ENCODE measurements at places on chromosomes 13 and 19.
A peak's percentile ranks its signal among the peaks of the same experiment; 100 is the strongest.

- no peak for DNase-seq
Observed at GRCh38 chr13:79427883-79428282, 21.8 kb upstream of the RBM26 start.

GRCh38 chr13:45295536-45295935, 45.4 kb downstream of the TPT1 start:
- DNase-seq: peak; percentile 3

GRCh38 chr13:39607876-39608275, 4.9 kb upstream of the LHFPL6 start:
- no peak for DNase-seq

DNA sequence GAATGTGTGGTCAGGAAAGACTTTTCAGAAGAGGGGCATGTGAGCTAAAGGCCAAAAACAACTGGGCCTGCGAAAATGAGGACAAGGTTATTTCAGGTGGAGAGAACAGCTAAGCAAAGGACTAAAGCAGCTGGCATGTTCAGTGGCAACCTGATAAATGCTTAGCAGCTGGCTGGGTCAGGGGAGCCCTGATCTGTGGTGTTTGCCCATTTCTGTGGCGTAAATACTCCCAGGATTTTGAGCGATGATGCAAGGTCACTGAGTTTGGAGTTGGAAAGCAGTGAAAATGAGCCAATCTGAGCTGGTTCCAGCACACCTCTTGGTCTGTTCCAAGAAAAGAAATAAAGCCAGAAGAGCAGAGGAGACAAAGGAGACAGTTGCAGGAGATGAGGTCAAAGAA, 704.3 kb downstream of the UQCRFS1 start:
- DNase-seq: no peak

DNA sequence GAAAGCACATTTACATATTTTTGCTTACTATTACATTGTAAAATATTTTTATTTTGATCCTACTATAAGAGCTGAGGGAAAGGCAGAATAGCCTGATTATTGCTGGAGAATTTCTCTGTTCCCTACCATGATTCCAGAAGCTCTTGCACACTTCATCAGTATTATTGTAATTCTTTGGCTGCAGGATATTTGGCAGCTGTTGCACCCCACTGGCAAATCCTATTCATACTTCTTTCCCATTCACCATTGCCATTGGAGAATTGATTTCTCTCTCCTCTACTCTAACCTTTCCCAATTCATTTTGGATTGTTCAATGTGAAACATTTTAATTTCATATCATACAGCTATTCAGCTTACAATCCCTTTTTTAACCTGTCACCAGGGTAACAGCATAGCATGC, 238.0 kb downstream of the GGACT start:
- no peak for DNase-seq

GRCh38 chr13:110911880-110912279, 3.0 kb downstream of the ANKRD10 start:
- no peak for DNase-seq

- peak; percentile 16 for DNase-seq
Observed at GRCh38 chr19:39212375-39212742, 8.3 kb upstream of the SYCN start.

DNA sequence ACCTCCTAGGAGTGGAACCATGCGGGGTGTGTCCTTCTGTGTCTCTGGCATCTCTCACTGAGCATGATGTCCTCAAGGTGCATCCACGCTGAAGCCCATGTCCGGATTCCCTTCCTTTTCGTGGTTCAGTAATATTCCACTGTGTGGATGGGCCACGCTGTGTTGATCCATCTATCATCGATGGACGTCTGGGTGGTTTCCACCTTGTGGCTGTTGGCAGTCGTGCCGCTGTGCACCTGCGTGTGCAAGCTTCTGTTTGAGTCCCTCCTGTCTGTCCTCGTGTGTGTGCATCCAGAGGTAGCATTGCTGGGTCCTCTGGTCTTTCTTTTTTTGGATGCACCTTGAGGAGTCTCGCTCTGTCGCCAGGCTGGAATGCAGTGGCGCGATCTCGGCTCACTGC, 11.2 kb upstream of the GNA15 start:
- DNase-seq: no peak

DNA sequence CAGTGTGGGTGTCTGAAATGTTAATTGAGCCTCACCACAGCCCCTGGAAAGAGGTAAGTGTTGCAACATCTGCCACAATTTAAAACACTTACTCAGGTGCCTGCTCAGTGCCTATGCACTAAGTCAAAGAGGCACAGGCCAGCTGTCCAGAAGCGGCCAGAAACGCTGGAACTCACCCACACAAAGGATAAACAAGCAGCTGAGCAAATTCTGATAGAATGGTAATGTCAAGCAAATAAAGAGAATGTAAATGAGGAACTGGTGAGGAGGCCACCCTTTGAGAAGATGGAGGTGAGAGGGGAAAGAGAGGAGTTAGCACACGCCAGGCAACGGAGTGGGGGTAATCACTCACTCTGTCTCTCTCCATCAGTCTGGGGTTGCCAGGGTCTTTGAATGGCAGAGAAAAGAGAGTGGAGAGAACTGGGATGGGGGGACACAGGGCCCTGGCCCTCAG, 67.7 kb upstream of the SERP2 start:
- no peak for DNase-seq

- no peak for DNase-seq
Observed at GRCh38 chr13:29914581-29914980, 64.2 kb upstream of the UBL3 start.

- peak; percentile 57 for DNase-seq
Observed at GRCh38 chr13:27406178-27406939, 18.1 kb upstream of the GTF3A start.

DNA sequence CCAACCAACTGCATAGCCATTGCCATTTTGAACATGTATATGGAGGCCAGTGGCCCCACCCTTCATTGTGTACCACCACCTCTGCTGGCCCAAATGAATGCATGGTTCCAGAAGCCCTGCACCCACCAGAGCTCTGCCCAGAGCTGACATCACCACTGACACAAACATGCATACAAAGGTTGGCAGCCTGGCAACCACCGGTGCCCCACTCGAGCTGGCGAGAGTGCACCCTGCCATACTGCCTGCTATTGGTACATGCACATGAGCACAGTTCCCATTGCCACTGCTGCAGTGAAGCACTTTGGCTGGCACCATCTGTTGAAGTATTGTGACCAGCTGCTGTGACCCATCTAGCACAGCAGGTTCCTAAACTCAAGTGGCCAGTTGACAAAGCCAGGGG, 1564.9 kb downstream of the OLFM4 start:
- DNase-seq: no peak

DNA sequence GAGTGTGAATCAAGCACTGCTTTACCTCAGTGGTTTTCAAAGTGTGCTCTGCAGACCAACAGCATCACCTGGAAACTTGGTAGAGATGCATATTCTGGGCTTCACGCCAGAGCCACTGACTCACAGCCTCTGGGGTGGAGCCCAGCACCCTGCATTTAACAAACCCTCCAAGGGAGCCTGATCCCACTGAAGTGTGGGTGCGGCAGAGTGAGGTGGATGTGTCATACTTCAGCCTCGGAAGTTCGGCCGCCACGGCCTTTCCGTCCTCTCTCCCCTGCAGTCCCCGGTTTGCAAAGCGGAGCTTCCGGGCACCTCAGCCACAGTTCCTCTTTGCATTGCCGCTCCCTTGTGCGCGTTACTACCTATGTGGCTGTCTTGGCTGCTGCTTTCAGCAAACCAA, 33.3 kb upstream of the MICU2 start:
- DNase-seq: no peak

DNA sequence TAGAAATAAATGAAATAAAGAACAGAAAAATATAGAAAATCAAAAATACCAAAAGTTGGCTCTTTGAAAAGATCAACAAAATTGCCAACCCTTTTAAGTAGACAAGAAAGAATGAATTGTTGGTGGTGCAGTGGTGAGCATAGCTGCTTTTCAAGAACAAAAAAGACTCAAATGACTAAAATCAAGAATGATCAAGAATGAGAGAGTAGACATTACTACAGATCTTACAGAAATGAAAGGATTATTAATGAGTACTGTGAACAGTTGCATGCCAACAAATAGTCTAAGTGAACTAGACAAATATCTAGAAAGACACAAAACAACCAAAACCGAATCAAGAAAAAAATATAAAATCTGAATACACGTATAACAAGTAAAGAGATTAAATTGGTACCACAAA, 53.9 kb downstream of the FNDC3A start:
- no peak for DNase-seq

GRCh38 chr19:52307275-52307674, 10.3 kb downstream of the ZNF480 start:
- no peak for DNase-seq

- no peak for DNase-seq
Observed at GRCh38 chr13:59408738-59409137, 755.0 kb downstream of the DIAPH3 start.

DNA sequence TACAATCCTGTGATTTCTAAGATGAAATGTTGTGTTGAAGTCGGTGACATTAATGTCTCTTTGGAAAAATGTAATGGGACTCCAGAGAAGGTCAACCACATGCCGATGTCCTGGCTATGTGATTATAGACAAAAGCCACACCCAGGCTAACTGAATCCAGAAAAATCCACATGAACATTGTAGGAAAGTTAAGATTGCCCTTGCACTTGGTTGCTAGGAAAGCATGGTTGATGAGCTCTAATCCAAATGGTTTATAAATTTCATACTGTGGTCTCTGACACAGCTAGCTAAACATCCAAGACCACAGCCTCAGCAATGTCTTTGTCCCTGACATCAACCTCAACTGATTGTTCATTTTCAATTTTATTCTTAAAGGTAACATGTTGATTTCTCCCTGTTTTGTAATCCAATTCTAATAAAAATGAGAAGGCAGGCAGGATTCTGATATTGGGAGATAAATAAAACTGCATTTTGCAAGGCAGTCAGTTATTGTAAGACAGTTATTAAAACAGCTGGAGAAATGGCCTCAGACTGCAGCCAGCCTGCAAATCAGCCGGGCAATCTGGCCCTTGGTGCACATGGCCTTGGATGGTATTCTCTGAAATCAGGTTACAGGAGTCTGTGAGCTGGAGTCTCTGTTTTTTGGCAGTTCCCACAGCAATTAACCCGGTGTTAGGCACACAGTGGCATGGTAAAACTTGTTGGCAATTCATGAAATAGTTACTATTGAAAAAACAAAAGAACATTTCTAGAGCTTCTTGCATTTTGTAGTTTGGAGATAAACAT, 93.9 kb downstream of the STARD13 start:
- DNase-seq: no peak

- no peak for DNase-seq
Observed at GRCh38 chr13:34347784-34348573, 530.0 kb downstream of the RFC3 start.

DNA sequence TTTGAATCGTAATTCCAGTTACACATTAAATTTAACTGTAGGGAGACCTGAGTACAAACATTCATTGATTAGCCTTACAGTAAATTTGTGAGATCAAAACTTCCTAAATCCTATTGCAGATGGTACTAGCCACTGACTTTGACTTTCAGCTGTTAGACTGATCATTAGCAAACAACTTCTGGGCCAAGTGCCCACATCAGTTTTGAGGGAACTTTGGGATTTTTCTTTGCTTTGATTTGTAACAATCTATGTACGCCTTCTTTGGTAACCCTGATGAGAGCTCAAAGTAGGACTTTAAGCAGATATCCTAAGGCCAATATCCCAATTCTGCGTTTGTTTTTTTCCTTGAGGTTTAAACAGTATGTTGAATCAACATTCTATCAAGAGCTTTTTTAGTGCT, 131.5 kb downstream of the DLEU7 start:
- no peak for DNase-seq

DNA sequence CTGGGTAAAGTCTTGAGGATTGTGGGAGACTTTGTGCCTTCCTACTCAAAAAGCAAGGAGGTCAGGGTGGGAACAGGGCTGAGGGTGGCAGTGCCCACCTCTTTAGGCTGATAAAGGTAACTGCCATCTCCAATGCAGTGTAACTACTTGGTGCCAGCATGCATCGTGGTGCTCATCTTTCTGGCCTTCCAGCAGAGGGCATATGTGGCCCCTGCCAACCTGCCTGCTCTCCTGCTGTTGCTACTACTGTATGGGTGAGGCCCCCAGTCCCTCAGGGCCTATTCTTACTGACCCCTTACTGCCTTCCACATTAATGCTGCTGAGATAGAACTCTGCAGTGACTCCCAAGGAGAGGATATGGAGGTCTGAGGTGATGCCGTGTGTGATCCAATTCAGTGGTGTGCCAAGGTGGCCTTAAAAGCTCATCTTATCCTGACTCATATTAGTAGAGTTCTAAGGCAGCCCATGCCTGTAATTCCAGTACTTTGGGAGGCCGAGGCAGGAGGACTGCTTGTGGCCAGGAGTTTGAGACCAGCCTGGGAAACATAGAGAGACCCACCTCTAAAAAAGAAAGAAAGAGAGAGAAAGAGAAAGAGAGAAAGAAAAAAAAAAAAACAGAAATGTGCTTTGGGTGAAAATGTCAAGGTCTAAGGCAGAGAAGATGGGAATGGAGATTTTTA, 9.7 kb upstream of the ARHGAP45 start:
- DNase-seq: peak; percentile 78

GRCh38 chr19:7926021-7926726, at the start of gene CTXN1:
TSS of gene CTXN1 (minus strand) at chr19:7926135. CDS start at chr19:7925538, 597 bp downstream.
- DNase-seq: peak; percentile 81

DNA sequence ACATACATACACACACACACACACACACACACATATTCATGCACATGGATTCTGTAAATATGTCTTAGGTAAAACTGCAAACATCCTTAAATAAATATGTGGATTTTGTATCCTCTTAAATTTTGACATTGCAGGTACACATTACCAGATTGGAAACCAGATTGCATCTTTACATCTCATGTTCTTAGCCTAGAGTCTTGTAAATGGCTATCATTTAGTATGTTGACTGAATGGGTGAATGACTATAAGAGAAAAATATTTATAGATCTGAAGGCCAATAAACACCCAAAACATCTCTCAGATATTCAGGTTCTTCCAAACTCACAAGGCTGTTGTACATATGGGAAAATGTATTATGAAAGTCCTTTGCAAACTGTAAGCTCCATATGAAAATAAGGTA, 104.3 kb downstream of the STARD13 start:
- DNase-seq: no peak

DNA sequence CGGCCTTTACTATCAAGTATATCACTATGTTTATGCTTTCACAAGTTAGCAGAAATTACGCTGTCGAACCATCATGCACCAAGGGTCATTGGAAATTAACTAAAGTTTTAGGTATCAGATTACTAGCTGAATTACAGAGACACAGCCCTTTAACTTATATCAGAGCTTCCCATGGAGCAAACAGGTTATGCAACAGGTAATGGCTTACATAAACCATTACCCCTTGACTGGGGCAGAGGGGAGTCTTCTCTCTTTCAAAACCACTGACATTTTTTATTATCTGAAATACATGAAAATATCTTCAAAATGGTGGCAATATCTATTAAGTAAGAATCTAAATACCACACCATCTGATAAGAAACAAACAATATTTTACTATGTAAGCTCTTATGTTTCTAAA, 1692.9 kb upstream of the SLC10A2 start:
- no peak for DNase-seq

DNA sequence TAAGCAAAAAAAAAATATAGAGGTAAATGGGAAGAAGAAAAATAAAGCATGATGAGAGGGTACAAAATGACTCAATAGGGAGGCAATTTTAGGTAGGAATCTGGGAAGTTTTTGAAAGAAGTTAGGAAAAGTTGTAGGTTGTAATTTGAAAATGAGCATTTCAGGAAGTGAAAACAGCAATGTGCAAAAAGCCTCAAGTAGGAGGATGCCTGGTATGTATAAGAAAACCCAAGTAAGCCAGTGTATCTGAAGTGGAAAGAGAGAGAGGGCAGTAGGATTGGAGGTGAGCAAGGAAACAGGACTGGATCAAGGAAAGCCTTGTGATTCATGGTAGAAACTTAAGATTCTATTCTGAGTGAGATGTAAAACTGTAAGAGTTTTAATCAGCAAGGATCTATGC, 121.6 kb upstream of the SPRY2 start:
- no peak for DNase-seq

GRCh38 chr19:41425174-41426115, 1.7 kb downstream of the B3GNT8 start:
- no peak for DNase-seq
